ENCODE measurements at places on chromosomes 13 and 19.

DNA sequence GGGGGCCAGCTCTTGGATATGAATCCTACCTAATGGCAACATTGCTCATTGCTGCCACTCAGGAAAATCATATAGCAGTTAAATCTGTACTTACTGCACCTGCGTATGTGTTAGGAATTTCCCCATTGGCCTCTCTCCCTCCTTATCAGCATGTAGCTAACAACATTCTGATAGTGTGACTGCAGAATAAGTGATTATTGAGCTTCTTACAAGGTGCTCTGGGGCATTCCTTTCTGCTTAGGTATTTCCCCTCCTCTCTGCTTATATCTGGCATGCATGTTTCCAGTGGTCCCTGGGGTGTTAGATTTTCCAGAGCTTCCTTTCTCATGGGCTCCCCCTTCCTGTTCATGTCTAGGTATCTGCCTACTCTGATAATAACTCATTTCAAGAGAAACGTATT is 414.1 kb upstream of the SLITRK1 start:
- DNase-seq: no peak

- no peak for DNase-seq
Observed at GRCh38 chr13:97522243-97522642, 88.3 kb downstream of the RAP2A start.

- no peak for DNase-seq
Observed at GRCh38 chr13:84658491-84659358, 776.5 kb upstream of the SLITRK1 start.

GRCh38 chr19:35236638-35237400 is 8.3 kb upstream of the FAM187B start:
- no peak for DNase-seq

- no peak for DNase-seq
Observed at GRCh38 chr19:54791476-54791875, 11.9 kb upstream of the KIR2DL4 start.

DNA sequence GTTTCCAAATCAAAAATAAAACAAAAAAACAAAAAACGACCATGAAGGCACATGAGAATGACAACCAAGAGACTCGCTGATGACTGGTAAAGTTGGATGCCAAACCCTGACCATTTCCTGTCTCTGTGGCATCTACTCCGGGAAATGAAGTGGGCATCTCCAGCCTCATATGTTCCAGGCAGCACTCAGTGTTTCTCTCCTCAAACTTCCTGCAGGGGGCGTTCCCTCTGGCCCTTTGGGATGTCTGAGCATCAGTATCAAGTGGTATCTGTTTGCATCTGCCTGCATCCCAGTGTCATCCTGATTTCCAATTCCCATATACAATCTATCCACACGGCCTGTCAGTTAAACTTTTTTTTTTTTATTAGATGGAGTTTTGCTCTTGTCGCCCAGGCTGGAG is 9.8 kb upstream of the SIGLEC12 start:
- DNase-seq: no peak

DNA sequence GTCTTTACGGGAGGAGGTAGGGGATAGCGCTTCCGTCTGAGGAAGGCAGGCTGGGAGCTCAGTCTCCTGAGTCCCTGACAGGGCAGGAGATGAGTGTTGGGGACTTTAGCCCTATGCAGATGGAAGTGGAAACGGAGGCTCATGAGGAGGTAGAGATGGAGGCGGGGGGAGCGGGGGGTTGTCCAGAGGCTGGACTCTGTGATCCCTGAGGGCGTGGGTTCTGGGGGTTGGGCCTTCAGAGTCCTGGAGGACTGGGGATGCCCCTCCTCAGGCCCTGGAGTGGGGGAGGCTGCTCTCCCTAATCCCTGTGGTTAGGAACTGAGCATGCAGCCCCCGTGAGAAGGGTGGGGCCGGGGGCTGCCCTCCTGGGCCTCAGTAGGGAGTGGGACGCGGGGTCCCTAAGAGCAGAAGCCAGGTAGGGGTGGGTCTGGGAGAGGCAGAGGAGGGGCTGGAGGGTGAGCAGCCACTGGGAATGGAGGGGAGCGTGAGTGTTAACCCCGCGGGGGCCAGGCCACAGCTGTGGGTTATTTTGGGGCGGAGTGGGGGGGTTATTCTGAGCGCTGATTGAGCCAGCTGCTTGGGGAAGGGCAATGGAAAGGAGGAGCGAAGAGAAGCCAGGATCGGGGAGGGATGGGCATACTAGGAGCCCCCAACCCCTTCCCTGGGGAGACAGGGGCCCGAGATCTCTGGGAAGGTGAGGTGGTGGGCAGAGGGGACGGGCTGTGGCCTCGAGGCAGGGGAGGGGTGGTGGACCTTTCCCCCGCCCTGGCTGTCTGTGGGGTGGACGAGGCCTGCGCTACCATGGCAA is 2.8 kb downstream of the GRIN2D start:
- no peak for DNase-seq

- peak; percentile 53 for DNase-seq
Observed at GRCh38 chr19:16283210-16284061, 41.2 kb upstream of the KLF2 start.

- no peak for DNase-seq
Observed at GRCh38 chr13:79171141-79172061, 234.7 kb downstream of the RBM26 start.

- no peak for DNase-seq
Observed at GRCh38 chr19:45919678-45920077, 5.1 kb upstream of the NANOS2 start.

- DNase-seq: no peak
Observed at GRCh38 chr19:51507192-51507591, 5.6 kb upstream of the SIGLEC12 start.

DNA sequence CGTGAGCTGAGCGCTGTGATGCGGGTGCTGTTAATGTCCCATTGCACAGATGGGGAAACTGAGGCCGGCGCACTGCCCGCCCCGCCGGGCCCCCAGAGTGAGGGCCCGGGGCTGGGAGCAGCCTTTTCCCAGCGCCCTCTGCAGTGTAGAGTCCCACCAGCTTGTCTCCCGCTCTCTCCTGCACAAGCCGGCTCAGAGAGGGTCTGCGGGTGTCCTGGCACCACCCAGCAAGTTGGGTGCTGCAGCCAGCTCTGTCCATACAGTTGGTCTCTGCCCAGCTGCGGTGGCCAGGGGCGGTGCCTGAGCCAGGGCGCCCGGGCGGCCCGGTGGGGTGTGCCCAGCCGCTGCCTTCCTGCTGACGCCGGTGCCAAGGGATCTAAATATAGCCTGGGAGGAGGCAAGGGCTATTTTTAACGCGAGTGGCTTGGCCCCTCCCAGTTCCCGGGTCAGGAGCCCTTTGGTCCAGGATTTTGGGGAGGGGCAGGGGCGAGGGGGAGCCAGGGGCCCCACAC is 19.3 kb downstream of the GADD45B start:
- no peak for DNase-seq

- no peak for DNase-seq
Observed at GRCh38 chr13:34357435-34358232, 539.7 kb downstream of the RFC3 start.

- DNase-seq: no peak
Observed at GRCh38 chr13:83935566-83935965, 53.3 kb upstream of the SLITRK1 start.

GRCh38 chr19:31233295-31233800 is 115.9 kb downstream of the TSHZ3 start:
- no peak for DNase-seq

DNA sequence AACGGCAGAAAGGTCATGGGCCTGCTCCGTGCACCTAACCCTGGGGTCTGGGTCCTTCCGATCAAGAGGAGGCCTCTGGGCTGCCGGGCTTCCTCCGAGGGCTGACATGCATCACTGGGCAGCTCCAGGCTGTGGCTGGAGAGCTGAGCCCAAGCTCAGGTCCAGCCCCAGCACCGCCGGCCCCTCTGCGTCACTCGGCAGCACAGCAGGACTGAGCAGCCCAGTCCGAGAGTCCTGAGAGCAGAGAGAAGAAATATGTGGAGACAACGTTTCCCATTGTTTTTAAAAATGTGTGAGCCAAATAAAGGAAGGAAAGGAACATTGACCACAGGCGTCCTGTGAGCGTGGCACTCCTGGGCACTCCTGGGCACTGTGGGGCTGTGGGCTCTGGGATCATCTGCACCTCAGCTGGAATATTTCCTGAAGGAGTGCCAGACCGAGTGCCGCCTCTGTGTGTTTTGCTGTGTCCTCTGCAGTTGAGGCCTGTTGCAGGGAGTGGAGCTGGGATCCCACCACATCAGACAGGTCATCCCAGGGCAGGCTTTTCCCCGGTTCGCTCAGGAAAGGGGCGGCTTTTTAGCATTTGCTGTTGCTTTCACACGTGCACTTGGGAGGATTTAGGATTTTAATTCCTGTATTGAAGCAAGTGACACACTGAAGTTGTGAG is 37.8 kb upstream of the TFDP1 start:
- no peak for DNase-seq

DNA sequence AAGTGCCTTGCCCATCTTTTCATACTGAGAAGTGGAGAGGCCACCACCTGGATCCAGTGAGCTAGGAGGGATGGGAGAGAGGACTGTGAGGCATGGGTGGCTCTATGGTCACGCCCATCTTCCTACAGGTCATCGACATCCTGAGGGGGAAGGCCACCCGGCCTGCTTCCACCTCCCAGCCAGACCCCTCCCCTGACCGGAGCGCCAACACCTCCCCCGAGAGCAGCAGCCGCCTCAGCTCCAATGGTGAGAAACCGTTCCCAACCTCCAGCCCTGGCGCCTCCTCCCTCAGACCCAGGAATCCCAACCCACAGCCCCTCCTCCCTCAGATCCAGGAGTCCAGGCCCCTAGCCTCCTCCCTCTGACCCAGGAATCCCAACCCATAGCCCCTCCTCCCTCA is 10.1 kb downstream of the BCL3 start:
- DNase-seq: no peak

All from activated CD4-positive, alpha-beta T cell treated with anti-CD3 and anti-CD28 coated beads, Interleukin-2, amount 50 U/mL, for 24 hours (primary cell).